NT2/D1 (cell line): ENCODE measurements at places on chromosomes 2 and 18.

DNA sequence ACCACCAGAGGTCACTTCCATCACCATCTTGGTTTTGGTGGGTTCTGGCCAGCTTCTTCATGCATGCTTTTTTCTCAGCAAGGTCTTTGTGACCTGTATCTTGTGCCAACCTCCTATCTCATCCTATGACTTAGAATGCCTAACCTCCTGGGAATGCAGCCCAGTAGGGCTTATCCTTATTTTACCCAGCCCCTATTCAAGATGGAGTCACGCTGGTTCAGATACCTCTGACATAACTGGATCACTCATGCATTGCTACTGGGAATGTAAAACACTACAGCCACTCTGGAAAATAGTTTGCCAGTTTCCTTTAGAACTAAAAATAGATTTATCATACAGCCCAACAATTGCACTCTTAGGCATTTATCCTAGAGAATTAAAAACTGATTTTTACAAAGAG lies 219.2 kb downstream of the IRS1 start:
- no peak for DNase-seq

- no peak for DNase-seq
Measured at GRCh38 chr2:14143435-14143834, 489.1 kb upstream of the LRATD1 start.

- DNase-seq = no peak
Measured at GRCh38 chr2:48774251-48774650, 18.7 kb upstream of the LHCGR start.

- no peak for DNase-seq
Measured at GRCh38 chr2:136362676-136363390, 244.9 kb upstream of the CXCR4 start.

DNA sequence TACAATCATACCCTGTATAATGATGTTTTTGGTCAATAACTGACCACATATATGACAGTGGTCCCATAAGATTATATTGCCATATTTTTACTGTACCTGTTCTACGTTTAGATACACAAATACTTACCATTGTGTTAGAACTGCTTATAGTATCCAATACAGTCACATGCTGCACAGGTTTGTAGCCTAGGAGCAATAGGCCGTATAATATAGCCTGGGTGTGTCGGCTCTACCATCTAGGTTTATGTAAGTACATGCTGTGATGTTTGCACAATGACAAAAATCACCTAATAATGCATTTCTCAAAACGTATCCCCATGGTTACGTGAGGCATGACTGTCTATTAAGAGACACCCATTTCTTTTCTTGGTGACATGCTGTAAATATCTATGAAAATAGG lies 55.0 kb upstream of the APCDD1 start:
- DNase-seq = no peak

DNA sequence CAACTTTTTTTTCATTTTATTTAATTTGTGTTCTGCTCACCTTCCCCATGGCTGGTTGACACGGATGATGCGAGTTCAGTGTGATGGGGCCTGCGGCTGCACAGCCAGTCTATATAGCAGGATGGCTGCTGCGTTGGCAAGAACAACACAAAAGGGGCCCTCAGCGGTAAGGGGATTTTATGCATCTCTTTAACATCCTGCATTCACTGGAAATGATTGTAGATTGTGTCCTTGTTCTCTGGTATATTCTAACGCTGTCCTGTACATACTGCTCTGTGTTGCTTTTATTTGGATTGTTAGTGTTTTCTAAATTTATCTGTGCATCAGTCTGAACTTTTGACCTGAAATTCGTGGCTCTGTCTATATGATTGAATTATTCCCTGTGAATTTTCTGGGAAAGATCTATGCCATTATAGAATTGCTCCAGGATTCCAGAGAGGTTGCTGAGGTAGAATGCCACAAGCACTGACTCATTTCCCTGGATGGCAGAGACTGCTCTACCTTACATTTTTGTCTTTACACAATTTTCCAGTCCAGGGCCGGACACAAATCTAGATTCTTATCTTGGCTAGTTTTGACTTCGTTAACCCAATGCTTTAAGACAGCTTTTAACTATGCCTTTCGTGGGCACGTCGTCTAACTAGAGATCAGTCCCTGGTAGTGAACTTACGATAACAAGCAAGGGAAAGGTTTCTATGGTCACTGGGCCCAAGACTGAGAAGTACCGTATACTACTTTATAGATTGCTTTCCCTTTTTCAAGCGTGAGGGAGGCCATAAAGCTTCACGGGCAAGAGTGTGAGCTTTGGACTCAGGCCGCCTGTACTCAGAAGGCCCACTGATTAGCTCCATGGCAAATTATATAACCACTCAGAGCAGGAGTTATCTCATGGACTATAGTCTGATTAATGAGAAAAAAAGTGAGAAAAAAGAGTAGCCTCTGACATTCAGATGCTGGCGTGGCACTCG lies at the start of gene CRYGC:
CRYGC (minus strand) TSS at position 85 of the 968 bp plus-strand sequence; CDS start at position 49, 36 bp downstream.
- no peak for DNase-seq

GRCh38 chr2:203626952-203627681 lies 79.3 kb upstream of the CD28 start:
- no peak for DNase-seq

GRCh38 chr2:105519516-105519915 lies 120.7 kb upstream of the FHL2 start:
- DNase-seq = no peak

- DNase-seq = no peak
Measured at GRCh38 chr2:20491739-20492531, 45.1 kb downstream of the RHOB start.

DNA sequence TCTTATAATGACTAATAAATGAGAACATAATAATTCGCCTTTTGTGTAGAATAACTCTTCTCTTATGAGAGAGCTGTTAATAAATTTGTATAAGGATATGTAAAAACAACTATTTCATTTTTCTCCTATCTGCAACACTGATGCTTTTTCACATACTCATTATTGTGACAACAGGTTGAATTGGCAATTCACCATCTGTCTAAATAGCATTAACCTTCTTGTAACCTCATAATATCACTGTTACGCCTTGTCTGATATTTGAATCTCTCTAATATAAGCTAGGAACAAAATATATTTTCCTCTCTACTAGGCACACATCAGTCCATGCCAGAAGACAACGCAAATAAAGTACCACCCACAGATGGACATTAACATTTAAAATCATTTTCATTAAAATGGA lies 938.9 kb downstream of the CPS1 start:
- no peak for DNase-seq

DNA sequence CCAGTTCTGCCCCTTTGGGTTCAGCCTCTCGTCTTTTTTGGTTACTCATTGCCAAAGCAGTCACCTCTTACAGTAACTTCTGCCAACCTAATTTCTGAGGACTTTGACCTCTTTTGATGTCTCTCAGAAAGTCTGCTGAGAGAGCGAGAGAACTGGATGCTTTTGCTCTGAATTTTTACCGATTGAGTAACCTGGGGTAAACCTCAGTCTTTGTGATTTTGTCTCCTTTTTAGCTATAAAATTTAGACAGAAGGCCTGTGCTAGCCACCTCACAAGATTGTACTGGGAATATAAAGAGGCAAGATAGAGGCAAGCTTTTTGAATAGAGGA lies 34.8 kb upstream of the IL1R1 start:
- DNase-seq = no peak

DNA sequence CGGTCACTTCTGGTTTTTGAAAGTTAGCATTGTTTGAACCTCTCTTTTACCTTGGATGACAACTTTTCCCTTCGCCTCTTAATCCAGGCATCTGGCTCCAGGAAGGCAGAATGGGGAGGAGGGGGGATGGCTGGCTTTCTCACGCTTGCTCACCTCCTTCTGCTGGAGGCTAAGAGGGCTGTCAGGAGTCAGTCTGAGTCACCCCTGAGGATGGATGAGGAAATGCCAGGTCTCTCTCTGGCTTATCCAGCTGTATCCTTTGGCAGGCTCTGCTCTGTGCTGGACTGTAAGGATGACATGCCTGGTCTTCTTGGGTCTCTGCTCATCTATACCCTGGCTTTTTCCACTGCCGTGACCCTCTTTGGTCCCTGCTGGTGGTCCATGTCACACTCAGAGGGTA lies 142.9 kb upstream of the GYPC start:
- no peak for DNase-seq

DNA sequence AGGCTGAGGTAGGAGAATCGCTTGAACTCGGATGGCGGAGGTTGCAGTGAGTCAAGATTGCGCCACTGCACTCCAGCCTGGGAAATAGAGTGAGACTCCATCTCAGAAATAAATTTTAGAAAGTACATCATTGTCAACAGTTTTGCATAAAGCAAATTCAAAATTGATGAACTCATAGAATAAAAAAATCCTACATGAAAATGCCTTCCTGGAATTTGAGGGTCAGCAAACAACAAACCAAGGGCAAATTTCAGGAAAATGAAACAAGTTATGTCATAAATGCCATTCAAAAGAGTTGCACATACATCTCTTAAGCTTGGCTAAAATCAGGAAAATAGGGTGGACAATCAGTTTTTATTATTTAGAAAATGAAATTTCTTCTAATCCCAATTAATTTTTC lies 45.1 kb downstream of the COL5A2 start:
- no peak for DNase-seq

DNA sequence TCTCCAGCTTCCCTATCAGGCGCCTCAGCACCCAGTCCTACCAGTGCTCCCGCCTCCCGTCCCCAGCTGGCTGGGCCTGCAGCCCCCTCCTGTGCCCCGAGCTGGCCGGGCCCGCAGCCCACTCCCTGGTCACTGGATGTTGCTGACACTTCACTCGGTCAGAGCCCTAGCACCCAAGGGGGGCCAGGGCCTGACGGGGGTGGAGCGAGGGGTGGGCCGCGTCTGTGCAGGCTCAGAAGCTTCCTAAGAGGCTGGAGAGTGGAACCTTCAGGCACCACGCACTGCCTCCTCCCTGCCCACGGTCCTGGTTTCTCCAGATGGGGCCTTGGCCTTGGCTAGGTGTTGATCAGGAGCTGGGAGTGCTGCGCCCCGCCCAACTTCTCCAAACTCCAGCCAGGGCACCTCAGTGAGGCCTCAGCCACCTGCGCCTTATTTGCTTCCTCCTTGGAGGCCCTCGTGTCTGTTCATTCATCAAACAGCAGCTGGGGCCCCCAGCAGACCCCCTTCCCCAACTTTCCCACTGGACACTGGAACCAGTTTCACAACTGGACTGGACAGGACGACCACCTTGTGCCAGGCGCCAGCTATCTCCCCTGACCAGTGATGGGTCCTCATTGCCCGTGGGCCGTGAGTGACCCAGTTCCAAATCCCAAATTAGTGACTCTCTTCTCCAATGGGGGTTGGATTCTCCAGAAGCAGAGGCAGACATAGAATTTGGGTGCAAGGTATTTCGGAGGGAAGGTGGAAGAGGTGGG lies 16.7 kb downstream of the CAPN10 start:
- no peak for DNase-seq

- DNase-seq = no peak
Measured at GRCh38 chr18:56067969-56068671, 480.1 kb upstream of the TCF4 start.

GRCh38 chr2:151713291-151713903 lies 20.9 kb downstream of the NEB start:
- no peak for DNase-seq

DNA sequence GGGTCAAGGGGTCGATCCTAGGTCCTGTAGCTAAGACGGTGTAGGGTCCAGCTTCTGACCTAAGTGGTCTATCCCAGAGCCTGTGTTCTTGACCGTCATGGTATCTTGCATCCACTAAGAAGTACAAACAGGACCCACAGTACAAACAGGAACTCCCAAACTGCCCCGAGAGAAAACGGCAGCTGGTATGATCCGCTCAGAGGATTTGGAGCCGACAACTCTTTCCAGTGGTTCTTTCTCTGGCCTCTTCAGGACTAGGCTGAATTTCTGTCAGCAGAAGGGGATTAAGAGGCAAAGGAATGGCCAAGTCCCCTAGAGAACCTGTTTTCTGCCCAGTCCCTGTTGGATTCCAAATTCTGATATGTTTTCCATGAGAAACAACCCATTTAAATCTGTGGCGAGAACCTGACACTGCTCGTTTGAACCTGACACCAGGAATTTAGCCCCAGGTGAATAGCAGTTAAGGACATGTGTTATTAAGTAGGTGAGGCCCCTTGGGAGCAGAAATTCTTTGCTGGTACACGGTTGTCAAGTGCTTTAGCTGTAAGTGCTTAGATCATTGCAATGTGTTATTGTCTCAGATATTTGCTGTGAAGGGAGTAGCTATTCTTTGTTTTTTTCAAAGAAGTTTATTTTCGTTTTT lies 50.5 kb upstream of the TXNDC2 start:
- DNase-seq = peak; percentile 67

DNA sequence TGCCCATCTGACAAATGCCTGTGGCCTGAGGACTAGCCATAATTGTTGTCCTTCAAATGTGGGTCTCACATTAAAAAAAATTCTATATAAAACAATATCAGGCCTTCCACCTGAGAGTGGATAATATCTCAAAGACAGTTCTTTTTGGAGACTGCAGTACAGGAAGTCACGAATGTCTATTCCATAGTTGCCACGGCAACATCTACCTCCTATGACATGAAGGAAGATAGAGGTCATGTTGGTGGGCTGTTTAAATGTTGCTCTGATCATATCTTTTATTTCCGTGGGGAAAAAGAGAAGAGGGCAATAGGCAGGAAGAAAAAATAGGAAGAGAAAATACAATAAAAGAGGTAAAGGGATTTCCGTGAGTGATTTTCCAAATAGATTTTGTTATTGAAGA lies 151.8 kb downstream of the ARL6IP6 start:
- DNase-seq = no peak

GRCh38 chr2:239305222-239305575 lies 95.6 kb downstream of the HDAC4 start:
- DNase-seq = no peak

GRCh38 chr2:146388757-146389156 lies 1456.1 kb upstream of the ACVR2A start:
- no peak for DNase-seq

DNA sequence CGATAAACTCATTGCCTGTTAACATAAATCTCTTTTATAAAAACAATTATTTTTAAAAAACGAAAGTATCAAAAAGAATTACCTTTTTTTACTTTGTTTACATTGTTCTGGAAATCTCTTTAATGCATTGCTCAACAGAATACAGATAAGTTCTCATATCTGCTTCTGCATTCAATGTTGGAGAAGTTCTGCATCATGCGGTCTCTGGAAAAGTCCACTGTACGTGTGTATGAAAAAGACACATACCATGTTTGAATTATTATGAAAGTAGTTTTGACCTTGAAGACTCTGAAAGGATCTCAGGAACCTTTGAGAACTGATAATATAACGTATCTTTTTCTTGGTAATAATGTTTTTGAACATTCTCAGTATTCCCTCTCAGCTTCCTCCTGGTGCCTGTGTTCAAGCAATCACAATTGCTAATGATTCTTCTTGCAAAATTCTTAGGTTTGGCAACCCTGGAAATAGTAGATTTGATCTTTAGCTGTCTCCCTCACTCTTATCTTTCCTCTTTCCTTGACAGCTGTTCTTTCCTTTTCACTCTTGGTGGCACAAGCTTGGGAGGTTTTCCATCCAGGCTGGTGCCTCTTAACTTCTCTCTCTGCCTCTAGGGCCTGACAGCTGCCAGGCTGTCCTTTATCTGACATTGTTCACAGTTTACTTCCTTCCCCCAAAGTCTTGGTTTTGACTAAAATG lies 12.4 kb upstream of the IL1R1 start:
- no peak for DNase-seq
